ENCODE measurements at places on chromosomes 2 and 18. TPM values are rescaled to one million over a fixed set of nuclear protein-coding genes. Genes with fewer than 3 reads are reported as not detected.
A peak's percentile ranks its signal among the peaks of the same experiment; 100 is the strongest.

GRCh38 chr18:69691008-69691760 lies 256.5 kb downstream of the CD226 start:
- no peak for DNase-seq

DNA sequence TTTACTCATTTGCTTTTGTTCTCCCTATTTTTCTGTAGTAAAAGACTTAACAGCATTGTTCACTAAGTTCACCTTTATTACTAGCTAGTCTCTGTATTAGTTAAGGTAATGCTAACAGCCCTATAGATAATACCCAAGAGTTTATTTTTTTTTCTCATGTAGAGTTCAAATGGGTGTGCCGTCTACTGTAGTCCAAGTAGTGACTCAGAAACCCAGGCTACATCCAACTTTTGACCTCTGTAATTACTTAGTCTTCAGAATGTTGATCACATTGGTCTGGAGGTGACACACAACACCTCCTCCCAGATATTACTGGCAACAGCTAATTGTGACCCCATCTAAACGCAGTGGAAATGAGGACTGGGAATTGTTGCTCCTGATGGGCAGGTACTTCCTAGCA lies 7.7 kb downstream of the COQ10B start:
- peak; percentile 39 for DNase-seq

DNA sequence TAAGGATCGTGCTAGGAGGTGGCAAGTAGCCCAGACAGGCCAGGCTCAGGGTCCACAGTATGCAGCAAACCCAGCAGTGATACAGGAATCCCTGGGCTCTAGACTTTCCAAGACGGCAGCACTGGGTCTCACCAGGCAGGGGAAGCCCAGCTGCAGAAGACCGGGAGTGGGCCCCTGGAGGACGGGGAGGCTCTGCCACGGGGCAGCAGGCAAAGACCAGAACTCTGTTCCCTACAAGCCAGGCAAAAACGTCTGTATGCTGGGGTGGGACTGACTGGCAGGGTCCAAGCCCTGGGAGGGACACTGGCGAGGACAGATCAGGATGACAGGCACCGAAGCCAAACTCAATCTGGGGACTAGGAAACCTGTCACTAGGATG lies 98.9 kb upstream of the SEC11C start:
- peak; percentile 31 for DNase-seq

DNA sequence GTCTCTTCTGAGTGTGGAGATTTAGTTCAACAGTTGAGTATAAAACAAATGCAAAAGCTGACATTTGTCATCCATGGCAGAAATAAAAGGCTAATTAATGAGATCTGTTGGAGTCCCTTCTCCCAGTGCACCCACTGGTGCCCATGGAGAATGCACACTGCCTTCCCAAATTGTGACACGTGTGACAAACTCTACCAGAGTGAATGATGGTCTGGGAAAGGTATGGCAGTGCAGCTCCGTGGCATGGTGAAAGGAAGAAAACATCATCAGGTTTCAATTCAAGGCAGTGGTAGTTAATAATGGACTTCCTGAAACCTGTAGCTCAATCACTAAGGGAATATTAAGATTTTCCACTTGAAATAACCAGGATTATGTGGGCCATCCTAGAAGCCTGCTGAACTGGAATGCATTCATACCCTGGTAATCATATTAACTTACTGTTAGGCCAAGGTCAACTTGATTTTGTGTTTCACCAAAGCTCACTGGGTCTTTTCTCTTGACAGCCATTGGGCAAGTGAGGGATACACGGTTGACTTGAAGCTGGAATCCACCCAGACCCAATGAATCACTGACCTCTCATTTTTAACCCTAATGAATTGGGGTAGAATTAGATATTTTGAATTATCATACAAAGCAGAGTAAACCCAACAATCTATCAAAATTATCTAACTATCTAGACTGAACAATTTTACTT lies 167.6 kb downstream of the AFF3 start:
- peak; percentile 61 for DNase-seq

DNA sequence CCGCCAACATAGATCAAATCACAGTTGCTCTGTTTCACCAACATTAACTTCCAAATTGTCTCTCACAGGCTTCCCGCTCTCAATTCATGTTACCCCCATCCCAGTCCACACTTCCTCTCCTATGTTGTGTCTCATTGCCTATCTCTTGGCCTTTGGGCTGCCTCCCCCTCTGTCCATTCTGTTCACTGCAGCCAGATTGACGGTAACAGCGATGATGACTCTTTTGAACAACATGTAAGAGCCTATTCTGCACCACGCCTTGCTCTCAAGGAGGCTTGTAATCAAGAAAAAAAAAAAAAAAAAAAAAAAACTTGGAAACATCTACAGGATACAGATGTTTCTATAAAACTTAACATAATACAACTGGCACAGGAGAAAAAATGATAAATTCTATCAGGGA lies 77.3 kb upstream of the RMDN2 start:
- peak; percentile 9 for DNase-seq

GRCh38 chr2:78839259-78839658 lies 186.2 kb upstream of the REG3G start:
- no peak for DNase-seq

DNA sequence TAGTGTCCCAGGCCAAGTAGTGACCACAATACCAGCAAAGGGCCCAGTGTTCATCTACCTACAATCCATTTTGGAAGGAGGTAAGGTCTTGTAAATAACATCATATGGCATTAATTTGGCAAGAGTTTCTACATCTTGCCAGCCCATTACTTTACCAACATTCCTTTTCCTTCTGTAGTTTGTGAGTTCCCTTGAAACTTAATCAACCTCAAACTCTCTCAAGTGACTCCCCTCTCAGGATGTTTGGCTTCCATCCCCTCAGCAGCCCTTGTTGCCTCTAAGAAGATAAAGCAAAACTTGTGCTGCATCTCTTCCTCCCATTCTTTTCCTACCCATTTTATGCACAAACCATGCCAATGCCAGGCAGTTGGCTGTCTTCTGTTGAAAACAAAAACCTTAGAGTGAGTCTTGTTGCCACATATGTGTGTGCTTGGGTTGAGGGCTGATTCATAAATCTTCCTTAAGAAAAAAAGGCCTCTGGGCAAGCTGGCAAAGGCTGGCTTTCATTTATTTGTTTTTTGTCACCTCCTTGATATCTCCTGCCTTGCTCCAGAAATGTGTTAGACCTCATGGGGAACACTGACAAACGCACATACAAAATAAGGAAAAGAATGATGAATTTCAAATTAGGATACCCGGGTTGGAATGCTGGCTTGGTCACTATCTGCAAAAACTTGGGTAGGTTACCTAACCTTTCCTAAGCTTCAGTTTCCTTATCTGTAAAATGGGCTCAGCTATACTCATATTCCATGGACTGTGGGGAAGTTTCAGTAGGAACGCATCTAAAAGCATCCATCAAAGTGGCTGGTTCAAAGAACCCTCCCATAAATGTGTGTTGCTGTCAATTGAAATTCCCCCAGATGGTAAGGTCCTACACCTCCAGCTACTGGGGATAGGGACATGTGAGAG lies 29.4 kb upstream of the ST3GAL5 start:
- DNase-seq, result peak; percentile 71

DNA sequence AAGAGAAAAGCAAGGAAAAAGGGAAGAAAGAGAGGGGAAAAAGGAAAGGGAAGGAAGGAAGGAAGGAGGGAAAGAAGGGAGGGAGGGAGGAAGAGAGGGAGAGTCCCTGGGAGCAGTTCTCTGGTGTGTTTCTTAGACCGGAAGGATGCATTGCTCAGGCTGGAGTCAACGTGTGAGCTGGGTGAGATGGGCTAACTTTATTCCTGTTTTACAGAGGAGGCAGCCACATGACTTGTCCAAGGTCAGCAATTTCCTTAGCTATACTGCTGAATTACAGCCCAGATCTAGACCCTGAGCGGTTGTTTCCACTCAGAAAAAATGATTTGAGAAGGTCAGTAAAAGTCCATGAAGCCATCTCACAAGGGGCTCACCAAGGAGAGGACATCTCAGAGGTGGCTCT lies 86.6 kb upstream of the APCDD1 start:
- no peak for DNase-seq

DNA sequence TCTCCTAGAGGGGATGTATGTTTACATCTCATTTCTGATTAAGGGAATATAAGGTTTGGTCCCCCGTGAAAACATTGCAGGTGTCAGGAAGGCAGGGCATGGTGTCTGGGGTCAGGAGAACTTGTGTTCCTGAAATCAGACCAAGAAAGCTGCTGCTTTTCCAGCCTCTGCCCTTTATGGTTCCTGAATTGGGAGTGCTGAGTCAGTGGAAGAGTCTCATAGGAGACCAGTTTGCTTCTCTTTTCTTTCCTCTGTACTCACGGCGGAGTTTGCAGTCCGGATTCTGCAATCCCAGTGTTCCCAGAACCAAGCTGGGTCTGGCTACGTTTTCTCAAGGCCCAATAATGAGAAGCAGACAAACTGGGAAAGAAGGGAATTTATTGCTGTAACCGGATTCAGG lies 5.1 kb upstream of the MARCO start:
- DNase-seq, result no peak

DNA sequence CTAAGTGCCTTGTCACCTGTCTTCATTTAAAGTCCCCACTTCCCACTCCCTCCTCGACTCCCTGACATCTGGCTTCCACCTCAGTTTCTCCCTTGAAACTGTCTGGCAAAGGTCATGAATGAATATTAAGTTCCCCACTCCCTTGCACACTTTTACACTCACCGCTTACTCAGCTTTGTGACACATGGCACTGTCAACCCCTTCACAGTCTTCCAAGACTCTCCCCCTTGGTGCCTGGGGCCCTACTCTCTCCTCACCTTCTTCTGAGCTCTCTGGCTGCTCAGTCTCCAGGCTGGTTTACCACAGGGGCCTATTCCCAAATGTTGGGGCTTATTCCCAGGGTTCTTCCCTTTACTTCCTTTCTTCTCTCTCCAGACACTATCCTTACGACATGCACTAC lies 17.9 kb upstream of the PTPN4 start:
- no peak for DNase-seq

GRCh38 chr2:26633993-26634595 lies 7.1 kb downstream of the CIB4 start:
- DNase-seq, result no peak

- DNase-seq, result peak; percentile 84
These were observed 1.9 kb downstream of the MCFD2 start for GRCh38 chr2:46913471-46914381.

Gene SCG2
- 0.84 TPM for total RNA-seq

Gene NEB
- total RNA-seq, result 1.2 TPM

Gene UGT1A6
- not detected for total RNA-seq

Gene HOXD4
- not detected for total RNA-seq

Gene TNFAIP6
- total RNA-seq, result 1.8 TPM

Gene FSIP2
- 0.20 TPM for total RNA-seq

Gene CCDC178
- total RNA-seq, result 0.19 TPM

All from MCF 10A (cell line).